ENCODE measurements at places on chromosomes 3 and 15. TPM values are rescaled to one million over a fixed set of nuclear protein-coding genes. Genes with fewer than 3 reads are reported as not detected.

The CFAP91 gene
- 0.18 TPM for total RNA-seq

The SLCO3A1 gene
- 5.7 TPM for total RNA-seq

The HRG gene
- under 0.01 TPM for total RNA-seq

The PIERCE2 gene
- 1.8 TPM for total RNA-seq

The SCN11A gene
- under 0.01 TPM for total RNA-seq
